Right atrium auricular region (tissue), 2 donors: ENCODE measurements at places on chromosomes 12 and 14.

- no peaks in the 10 kb centered on the region for H3K36me3 ChIP-seq
- DNase-seq, result no peak
- no peaks in the 10 kb centered on the region for H3K27me3 ChIP-seq
- H3K27ac ChIP-seq, result peak overlapping the region; percentile 45
- H3K4me3 ChIP-seq, result no peak overlapping the region
Observed at GRCh38 chr14:34682787-34683321, 31.5 kb downstream of the CFL2 start.

GRCh38 chr12:44490181-44490580, 385.9 kb downstream of the NELL2 start:
- no peaks in the 10 kb centered on the region for H3K4me1 ChIP-seq
- H3K27me3 ChIP-seq, result no peaks in the 10 kb centered on the region
- no peaks in the 10 kb centered on the region for H3K36me3 ChIP-seq
- H3K27ac ChIP-seq, result no peak overlapping the region
- DNase-seq, result no peak

DNA sequence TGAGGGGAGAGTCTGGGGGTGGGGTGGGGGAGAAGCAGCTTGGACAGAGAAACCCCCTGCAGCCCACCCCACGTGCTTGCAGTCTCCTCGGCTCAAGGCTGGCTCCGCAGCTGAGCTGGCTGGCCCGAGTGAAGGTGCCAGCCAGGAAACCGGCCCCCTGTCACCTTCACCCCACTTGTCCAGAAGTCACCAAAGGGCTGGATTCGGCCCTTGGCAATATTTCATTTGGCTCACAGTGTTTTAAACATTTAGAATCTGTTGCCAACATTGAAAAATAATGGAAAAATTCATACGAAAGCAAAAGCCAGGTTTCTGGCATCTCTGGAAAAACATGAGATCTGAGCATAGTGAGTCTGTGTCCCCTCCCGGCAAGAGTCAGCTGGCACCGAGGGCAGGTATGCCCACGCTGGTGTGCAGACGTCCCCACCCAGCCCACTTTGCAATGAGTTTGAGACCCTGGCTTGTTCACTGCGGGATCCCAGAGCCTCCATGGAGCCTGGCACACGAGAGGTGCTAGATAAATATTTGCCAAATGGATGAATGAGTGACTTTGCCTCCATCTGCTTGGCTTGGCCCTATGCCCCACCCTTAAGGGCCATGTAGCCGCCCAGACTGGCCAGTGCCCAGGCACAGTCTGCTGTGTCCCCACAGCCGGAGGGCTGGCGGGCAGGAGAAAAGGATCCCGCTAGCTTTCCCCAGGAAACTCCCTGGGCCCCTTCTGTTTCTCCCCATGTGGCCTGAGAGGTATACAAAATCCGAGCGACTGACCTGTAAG, 18.2 kb downstream of the MSI1 start:
- no peak for DNase-seq
- no peaks in the 10 kb centered on the region for H3K36me3 ChIP-seq
- H3K27ac ChIP-seq, result no peak overlapping the region
- H3K4me3 ChIP-seq, result no peak overlapping the region

DNA sequence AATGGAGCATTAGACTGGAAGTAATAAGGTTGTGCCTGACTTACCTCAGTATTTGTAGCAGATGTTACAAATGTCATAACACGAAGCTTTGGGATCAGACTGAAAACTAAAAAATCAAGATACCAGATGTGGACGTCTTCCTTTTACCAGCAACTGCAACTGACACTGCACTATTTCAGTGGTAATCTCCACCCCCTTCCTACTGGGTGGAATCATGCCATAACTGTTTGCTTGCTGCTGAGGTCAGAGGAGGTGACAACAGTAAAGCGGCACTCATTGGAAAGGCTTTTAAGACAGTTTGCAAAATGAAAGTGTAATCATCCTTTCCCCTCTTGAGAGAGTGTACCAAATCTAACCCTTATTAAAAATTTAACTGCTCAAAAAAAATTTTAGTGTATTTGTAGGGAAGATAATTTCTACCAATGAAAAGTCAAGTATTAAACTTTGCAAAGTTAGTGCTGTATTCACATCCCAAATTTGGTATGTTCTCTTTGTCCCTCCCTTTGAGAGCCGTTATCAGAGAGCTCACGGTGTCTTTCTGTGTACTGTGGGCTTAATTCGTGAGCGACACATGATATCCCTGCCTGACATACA, 420.7 kb downstream of the NPAS3 start:
- H3K36me3 ChIP-seq, result no peaks in the 10 kb centered on the region
- peaks cover 7% of the 10 kb centered on the region for H3K4me1 ChIP-seq
- no peak for DNase-seq
- H3K4me3 ChIP-seq, result no peak overlapping the region

- H3K4me3 ChIP-seq, result no peak overlapping the region
- no peak for DNase-seq
- H3K36me3 ChIP-seq, result no peaks in the 10 kb centered on the region
- peaks cover 13% of the 10 kb centered on the region for H3K4me1 ChIP-seq
Observed at GRCh38 chr12:5565933-5566599, 134.2 kb downstream of the NTF3 start.

DNA sequence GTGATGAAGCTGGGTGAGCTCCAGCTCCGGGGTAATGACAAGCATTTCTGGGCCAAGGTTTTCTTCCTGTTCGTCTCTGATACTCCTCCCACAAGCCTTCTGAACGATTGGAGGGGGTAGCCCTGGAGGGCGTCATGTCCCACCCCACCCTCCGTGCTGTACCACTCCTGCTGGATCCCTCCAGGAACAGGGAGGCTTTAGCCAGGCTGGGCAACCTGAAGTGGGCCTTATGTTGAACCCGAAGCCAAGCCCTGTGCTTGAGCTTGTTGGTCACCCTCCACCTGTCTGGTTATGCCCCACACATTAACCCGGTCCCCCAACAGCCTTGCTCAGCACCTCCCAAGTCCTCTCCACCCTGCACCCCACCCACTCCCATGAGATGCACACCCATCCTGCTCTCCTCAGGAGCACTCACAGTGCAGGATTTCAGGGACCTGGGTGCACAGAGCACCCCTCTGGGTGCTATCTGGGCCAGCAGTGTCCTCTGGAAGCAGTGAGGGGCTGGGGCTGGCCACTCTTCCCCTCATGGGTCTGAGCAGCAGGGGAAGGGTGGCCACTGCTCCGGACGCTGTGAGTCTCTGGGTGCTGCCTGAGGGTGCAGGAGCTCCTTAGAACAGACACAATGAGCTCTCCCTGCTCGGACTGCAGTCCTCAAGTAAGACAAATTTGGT, 6.8 kb upstream of the KRT83 start:
- no peak for DNase-seq
- no peaks in the 10 kb centered on the region for H3K36me3 ChIP-seq
- no peaks in the 10 kb centered on the region for H3K4me1 ChIP-seq

DNA sequence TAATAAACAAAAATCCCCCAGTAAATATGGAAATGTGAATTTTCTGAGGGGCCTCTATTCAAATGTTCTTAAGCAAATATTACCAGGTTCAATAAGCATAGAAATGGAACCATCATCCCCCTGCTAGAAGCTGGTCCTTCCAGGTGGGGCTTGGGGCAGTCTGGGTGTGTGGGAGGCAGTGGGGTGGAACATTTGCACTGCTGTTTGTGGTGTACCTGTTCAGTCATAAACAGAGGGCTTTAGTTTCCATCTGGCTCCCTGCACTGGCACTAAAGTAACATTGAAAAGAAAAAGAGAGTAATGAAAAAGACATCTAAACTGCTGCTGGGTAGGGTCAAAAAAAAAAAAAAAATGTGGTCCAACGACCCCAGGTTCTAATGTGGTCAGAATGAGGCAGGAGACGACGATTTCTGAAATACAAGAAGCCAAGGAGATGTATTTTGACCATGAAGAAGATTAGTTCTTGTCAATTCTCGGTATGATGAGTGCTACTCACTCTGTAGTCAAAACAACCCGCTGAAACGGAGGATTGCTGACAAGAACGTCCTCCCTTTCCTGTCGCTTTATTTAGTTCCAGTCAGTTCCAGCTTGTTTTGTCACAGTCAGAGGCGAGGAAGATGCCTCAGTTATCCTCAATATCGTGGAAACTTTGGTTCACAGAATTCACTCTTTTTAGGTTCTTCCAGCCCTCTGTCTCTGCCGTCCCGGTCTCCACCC, 44.2 kb upstream of the MANSC4 start:
- no peaks in the 10 kb centered on the region for H3K27me3 ChIP-seq
- no peak overlapping the region for H3K4me3 ChIP-seq
- no peak for DNase-seq
- no peak overlapping the region for H3K27ac ChIP-seq
- no peaks in the 10 kb centered on the region for H3K36me3 ChIP-seq

- peaks cover 97% of the 10 kb centered on the region for H3K36me3 ChIP-seq
- no peaks in the 10 kb centered on the region for H3K27me3 ChIP-seq
- no peak for DNase-seq
- no peak overlapping the region for H3K27ac ChIP-seq
Observed at GRCh38 chr12:50440288-50440687, 39.6 kb downstream of the LARP4 start.

- H3K27ac ChIP-seq, result peak overlapping the region; percentile 64
- peaks cover 25% of the 10 kb centered on the region for H3K4me1 ChIP-seq
- no peak for DNase-seq
- peaks cover 62% of the 10 kb centered on the region for H3K36me3 ChIP-seq
- no peak overlapping the region for H3K4me3 ChIP-seq
- H3K27me3 ChIP-seq, result no peaks in the 10 kb centered on the region
Observed at GRCh38 chr14:74663884-74664283, 49.0 kb downstream of the AREL1 start.

GRCh38 chr14:23559010-23559925, 3.2 kb downstream of the THTPA start:
- no peak overlapping the region for H3K4me3 ChIP-seq
- peaks cover 10% of the 10 kb centered on the region for H3K36me3 ChIP-seq
- H3K4me1 ChIP-seq, result no peaks in the 10 kb centered on the region
- no peaks in the 10 kb centered on the region for H3K27me3 ChIP-seq

- no peaks in the 10 kb centered on the region for H3K27me3 ChIP-seq
- peaks cover 8% of the 10 kb centered on the region for H3K36me3 ChIP-seq
- H3K4me1 ChIP-seq, result peaks cover 51% of the 10 kb centered on the region
- no peak for DNase-seq
- H3K27ac ChIP-seq, result no peak overlapping the region
- H3K4me3 ChIP-seq, result no peak overlapping the region
Observed at GRCh38 chr14:65070471-65070976, 31.8 kb downstream of the MAX start.

- no peaks in the 10 kb centered on the region for H3K4me1 ChIP-seq
- no peaks in the 10 kb centered on the region for H3K27me3 ChIP-seq
- H3K27ac ChIP-seq, result peak overlapping the region; percentile 46
- no peaks in the 10 kb centered on the region for H3K36me3 ChIP-seq
- no peak for DNase-seq
Observed at GRCh38 chr12:1281683-1282366, 290.8 kb downstream of the ERC1 start.

DNA sequence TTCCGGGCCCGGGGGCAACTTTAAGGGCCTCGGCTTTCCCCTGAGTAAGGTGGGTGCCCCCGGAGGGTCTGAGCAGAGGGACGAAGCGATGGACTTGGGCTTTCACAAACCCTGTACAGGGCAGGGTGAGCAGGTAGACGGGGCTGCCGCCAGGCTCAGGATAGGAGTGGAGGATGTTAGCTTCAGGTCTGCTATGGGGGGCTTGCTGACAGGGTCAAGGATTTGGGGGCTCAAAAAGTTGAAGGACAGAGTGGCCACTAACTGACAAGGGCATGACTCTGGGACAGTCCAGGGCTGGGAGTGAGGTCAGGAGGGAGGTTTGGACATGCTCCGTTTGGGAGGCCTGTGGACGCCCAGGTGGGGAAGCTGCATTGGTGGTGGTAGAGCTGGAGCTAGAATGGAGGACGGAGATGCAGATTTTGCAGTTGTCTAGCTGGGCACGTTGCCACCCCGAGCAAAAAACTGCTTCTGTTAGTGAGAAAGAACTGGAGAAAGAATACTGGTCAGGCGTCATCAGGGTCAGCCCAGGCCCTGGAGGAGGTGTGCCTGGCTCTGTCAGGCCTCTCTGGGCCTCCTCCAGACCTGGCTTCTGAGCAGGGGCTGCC, 113.3 kb downstream of the ADGRD1 start:
- H3K4me1 ChIP-seq, result no peaks in the 10 kb centered on the region
- peaks cover 6% of the 10 kb centered on the region for H3K36me3 ChIP-seq
- H3K4me3 ChIP-seq, result no peak overlapping the region

GRCh38 chr12:7042842-7043241, 17.7 kb upstream of the C1S start:
- no peak overlapping the region for H3K27ac ChIP-seq
- H3K27me3 ChIP-seq, result no peaks in the 10 kb centered on the region
- no peaks in the 10 kb centered on the region for H3K36me3 ChIP-seq
- peaks cover 4% of the 10 kb centered on the region for H3K4me1 ChIP-seq
- no peak overlapping the region for H3K4me3 ChIP-seq

GRCh38 chr14:28773861-28774691, 7.5 kb downstream of the FOXG1 start:
- no peaks in the 10 kb centered on the region for H3K4me1 ChIP-seq
- no peaks in the 10 kb centered on the region for H3K36me3 ChIP-seq
- H3K4me3 ChIP-seq, result no peak overlapping the region
- peaks cover 26% of the 10 kb centered on the region for H3K27me3 ChIP-seq
- DNase-seq, result no peak
- no peak overlapping the region for H3K27ac ChIP-seq

- H3K4me1 ChIP-seq, result no peaks in the 10 kb centered on the region
- H3K4me3 ChIP-seq, result no peak overlapping the region
- H3K27ac ChIP-seq, result peak overlapping the region; percentile 83
- DNase-seq, result no peak
- no peaks in the 10 kb centered on the region for H3K27me3 ChIP-seq
Observed at GRCh38 chr12:108667349-108667748, 33.7 kb upstream of the SELPLG start.

- DNase-seq, result peak; percentile 28
- H3K27me3 ChIP-seq, result no peaks in the 10 kb centered on the region
- H3K27ac ChIP-seq, result no peak overlapping the region
- no peaks in the 10 kb centered on the region for H3K36me3 ChIP-seq
Observed at GRCh38 chr14:76292561-76292960, 83.4 kb upstream of the ESRRB start.

DNA sequence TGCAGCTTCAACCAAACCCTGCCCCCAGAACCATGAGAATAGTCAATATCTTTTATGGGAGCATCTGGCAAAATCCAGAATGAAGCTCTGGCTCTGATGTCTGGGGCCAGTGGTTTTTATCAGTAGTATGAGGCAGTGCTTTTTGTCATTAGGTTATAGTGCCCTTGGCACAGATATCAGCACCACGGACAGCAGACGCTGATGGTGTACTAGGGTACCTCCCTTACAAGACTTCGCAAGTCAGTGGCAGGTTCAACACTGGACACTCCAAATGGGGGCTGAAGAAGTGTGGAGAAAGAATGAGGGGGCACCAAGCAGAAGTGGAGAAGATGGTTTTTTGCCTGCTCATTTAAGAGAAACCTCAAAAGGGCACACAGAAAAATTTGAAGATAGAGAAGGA, 68.2 kb upstream of the E2F7 start:
- H3K36me3 ChIP-seq, result no peaks in the 10 kb centered on the region
- DNase-seq, result no peak
- no peak overlapping the region for H3K27ac ChIP-seq
- no peaks in the 10 kb centered on the region for H3K27me3 ChIP-seq
